GM12878 (cell line): ENCODE measurements at places on chromosomes 1 and 21. TPM values are rescaled to one million over a fixed set of nuclear protein-coding genes. Genes with fewer than 3 reads are reported as not detected.

The MYBPH gene
- not detected in 2 replicates for total RNA-seq

GRCh38 chr1:205812271-205812877 is 624 bp downstream of the SLC41A1 start:
- no peak for DNase-seq

DNA sequence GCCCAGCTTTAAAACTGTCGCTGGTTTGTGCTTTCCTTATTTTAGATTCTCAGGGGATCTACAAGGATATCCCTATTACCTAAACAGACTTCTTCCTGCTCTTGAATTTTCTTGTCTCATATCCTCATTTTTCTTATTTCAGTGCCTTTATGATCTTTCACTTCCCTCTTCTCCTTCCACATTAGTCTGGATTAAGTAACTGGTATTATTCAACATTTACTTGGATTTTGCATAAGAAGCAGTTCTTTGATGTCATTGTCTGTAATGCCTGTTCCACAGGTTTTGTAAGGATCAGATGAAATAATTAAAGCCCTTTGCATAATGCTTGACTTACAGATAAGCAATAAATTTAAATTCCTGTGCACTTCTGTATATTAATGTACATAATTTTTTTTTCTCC is 26.5 kb downstream of the CXADR start:
- DNase-seq: no peak

GRCh38 chr21:17818186-17819113 is 706 bp downstream of the C21orf91 start:
- no peak for DNase-seq

GRCh38 chr1:2322581-2323211 is 68.7 kb downstream of the MORN1 start:
- DNase-seq: no peak

GRCh38 chr1:36515315-36516138 is 32.8 kb upstream of the CSF3R start:
- no peak for DNase-seq

- DNase-seq: no peak
These were observed 433.2 kb downstream of the USP25 start for GRCh38 chr21:16162953-16163352.

DNA sequence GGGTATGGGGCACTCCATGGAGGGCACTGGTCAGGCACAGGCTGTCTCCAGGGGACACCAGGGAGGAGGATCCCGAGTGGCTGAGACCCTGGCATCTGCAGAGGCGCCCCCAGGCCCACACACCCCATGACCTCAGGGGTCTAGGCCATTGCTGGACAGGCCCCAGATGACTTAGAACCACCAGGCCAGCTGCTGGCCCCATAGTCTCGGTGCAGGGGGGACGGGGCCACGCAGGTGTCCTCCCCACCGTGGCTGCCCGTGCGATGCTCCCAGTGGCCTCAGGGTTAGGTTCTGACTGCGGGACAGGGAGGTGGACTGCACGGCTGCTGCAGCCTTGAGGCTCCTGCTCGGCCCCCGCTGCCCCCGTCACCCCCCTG is 44.0 kb downstream of the MORN1 start:
- no peak for DNase-seq

- DNase-seq: no peak
These were observed 126.5 kb downstream of the MATN1 start for GRCh38 chr1:30596891-30597290.

GRCh38 chr1:10556430-10557005 is 81.8 kb downstream of the PEX14 start:
- no peak for DNase-seq
